SJCRH30 (cell line): ENCODE measurements at places on chromosomes 1 and 21. TPM values are rescaled to one million over a fixed set of nuclear protein-coding genes. Genes with fewer than 3 reads are reported as not detected.

GRCh38 chr1:61638911-61639605 is 85.9 kb downstream of the TM2D1 start:
- peak; percentile 10 for DNase-seq

- no peak for DNase-seq
Observed at GRCh38 chr1:152013664-152014237, 20.1 kb upstream of the S100A10 start.

DNA sequence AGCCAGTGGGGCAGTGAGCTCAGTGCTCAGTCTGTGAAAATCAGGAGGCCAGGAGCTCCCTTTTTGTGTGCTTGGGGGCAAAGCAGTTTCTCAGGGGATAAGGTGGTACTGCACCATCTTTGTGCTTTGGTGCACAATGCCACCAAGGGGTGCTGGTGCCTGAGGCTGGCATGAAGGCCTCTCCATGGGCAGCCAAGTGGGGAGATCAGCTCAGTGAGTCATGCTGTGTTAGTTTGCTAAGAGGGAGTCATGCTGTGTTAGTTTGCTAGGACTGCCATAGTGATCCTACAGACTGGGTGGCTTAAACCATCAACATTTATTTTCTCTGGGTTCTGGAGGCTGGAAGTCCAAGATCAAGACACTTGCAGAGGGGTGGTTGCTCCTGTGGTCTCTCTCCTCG is 428.1 kb downstream of the PRDM2 start:
- DNase-seq, result no peak

- no peak for DNase-seq
Observed at GRCh38 chr1:21822349-21822748, 10.3 kb downstream of the LDLRAD2 start.

DNA sequence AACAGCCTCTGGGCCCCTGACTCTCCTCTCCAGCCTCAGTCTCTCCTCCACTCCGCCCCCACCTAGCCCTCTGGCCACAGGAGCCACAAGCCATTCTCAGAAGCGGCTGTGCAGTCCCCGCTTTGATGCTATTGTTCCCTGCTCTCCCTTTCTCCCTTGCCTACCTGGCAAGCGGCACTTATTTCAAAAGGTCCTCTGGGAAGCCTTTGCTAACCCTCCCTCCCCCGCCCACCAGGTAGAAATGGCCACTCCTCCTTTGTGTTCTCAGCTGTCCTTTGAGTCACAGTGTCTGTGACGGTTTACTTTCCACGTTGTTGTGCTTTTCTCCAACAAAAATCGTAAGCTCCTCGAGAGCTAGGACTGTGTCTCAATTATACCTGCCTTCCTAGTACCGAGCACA is 338.4 kb upstream of the PROX1 start:
- no peak for DNase-seq

- DNase-seq, result no peak
Observed at GRCh38 chr1:54476530-54477109, 70.4 kb upstream of the SSBP3 start.

DNA sequence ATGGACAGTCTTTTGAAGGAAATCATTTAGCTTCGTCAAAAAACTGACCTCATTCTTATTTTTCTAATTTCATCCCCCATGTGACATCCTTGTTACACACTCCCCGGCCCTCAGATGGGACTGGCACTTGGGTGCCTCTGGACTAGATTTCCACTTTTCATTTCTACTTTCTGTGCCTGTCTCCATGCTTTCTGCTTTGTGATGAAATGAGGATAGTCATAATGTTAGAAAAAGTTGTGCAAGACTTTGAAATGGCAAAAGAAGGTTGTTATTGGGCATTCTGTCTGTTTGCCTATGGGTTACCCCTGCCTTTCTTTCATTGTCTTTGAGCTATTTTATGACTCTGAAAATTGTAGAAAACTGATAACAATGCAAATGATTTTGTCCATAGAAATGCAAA is 54.9 kb downstream of the MDM4 start:
- no peak for DNase-seq

DNA sequence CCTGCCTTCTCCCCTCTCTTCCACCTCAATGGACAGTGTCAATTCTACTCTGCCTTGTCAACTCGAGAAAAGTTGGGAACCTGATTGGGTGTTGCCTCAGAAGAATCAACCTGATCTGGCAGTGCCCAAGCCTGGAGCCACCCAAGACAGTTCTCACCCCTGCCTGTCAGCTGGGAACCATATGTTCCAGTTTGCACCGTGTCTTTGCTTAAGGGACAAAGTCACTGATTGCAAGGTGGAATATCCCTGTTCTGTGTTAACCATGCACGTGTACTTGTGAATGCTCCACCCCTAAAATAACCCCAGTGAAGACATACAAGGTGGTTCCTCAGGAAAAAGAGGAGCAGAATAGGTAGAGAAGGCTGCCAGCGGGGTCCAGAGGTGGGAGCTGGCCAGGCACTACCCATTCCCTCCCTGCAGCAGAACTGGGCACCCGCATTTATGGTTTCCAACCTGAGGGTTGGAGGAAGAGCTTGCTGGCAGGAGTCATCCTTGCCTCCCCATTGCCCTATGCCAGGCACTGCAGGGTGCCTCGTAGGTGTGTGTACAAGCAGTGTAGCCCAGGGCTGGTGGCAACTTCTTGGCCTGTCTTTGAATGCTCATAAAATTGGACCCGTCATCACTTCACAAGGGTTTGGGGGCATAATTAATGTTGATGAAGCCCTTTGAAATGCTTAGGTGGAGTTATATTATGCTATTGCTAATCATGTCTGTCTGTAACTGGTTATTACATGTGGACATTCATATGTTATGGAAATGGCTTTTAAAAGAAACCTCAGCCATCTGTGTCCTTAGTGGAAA is 11.3 kb downstream of the NIPAL3 start:
- DNase-seq, result no peak

DNA sequence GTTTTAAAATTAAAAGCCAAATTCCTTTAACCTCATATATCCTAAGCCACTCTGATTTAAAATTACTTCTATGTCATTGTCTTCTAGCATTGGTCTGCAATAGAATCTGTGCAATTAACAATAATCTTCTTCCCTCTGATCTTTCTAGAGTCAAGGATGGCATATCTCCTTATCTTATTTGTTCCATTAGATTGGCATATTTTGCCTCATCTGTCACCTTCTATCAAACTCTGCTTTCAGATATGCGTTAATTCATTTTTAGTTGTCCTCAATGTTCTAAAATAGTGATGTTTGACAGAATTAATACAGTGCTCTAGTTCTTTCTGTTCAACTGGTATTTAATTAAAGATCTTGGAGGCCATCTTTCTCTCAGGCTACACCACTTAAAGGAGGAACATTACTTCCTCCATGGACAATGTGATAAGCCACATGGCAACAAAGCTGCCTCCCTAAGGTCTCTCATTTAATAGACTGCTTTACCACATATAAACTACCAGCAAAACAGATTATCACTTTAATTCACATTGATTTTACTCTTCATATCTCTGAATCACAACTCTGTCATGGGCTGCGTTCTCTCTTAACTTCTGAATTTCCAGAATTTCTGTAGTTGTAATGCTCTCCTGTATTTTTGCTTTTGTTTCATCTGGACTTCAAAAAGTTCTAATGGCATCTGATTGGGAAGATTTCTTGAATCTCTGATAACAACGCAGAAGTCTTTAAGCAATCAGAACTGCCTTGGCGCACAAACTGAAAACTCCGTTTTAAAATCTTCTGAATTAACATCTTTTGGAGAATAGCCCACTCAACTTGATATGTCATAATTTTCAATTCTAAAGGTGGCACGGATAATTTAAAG is 2.8 kb downstream of the NRIP1 start:
- no peak for DNase-seq

DNA sequence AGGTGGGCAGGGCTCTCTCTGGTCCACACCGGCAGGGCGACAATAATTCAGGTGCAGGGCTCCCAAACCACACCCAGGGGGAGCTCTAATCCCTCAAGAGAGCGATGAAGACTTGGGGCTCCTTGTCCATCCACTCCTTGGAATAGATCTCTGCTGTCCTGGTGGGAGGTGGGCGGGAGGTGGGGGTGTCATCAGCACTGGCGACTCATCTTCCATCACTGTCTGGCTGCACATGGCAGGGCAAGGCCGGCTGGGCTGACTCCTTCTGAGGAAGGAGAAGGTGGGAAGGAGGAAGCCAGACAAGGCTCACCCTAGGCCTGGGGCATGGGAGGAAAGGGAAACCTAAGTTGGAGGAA is 29.3 kb downstream of the TNNT2 start:
- DNase-seq, result peak; percentile 92

DNA sequence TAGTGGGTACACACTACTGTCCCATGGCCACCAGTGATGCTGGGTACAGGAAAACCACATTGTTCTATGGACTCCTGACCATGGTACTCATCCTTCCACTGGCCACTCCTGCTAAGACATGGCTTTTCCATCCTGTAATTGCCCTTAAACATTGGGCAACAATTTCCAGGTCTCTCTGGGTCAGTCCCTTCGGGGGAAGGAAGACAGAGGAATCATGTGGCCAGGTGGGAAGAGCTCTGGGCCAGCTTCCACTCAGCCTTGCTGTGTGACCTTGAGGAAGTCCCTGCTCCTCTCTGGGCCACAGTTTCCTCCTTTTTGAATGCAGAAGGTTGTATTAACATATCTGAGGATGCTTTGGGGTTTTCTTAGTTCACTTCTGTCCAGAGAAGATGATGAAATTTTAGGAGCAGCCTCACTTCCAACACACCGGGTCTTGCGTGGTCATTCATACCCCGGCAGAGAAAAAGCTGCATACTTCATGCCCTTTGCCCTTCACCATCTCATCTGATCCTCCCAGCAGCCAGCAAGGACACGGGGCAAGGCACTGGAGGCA is 50.8 kb downstream of the SRRM1 start:
- DNase-seq, result no peak

- DNase-seq, result no peak
Observed at GRCh38 chr1:178266619-178267066, 172.7 kb downstream of the RASAL2 start.

GRCh38 chr1:30678209-30678608 is 45.2 kb downstream of the MATN1 start:
- no peak for DNase-seq

- no peak for DNase-seq
Observed at GRCh38 chr1:93905734-93906133, 3.5 kb downstream of the GCLM start.

- no peak for DNase-seq
Observed at GRCh38 chr1:72150508-72150907, 131.8 kb downstream of the NEGR1 start.

DNA sequence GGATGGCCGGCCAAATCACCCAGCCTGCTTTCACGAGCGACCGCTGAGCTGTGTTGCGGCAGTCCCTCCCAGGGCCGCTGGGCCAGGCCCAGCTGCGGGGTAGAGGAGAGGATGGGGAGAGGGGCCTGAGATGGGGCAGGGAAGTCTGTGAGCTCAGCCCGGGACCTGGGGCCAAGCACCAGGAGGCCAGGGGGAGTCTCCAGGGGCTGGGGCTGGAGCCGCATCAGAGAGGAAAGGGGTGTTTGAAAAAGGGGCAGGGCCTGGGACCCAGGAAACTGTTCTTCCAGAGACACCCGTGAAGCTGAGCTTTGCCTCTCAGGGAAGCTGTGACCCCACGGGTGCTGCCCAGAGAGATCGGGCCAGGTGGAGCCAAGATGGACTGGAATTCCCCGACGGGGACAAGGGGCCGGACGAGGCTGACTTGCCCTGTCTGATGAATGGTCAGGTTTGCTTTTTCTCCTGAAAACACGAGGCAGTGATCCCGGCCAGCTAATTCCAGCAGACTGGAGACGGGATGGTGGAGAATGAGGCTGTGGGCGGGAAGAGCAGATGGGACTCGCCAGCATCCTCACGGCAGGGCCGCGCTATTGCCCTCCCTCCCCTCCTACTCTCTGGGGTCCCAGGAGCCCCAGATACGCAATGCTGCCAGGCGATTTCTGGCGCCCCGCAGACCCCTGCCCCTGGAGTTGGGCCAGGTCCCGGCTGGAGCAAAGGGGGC is 40.3 kb upstream of the COL18A1 start:
- no peak for DNase-seq

GRCh38 chr1:29338908-29339575 is 102.7 kb downstream of the PTPRU start:
- no peak for DNase-seq

- no peak for DNase-seq
Observed at GRCh38 chr1:94026619-94027380, 94.1 kb downstream of the ABCA4 start.

DNA sequence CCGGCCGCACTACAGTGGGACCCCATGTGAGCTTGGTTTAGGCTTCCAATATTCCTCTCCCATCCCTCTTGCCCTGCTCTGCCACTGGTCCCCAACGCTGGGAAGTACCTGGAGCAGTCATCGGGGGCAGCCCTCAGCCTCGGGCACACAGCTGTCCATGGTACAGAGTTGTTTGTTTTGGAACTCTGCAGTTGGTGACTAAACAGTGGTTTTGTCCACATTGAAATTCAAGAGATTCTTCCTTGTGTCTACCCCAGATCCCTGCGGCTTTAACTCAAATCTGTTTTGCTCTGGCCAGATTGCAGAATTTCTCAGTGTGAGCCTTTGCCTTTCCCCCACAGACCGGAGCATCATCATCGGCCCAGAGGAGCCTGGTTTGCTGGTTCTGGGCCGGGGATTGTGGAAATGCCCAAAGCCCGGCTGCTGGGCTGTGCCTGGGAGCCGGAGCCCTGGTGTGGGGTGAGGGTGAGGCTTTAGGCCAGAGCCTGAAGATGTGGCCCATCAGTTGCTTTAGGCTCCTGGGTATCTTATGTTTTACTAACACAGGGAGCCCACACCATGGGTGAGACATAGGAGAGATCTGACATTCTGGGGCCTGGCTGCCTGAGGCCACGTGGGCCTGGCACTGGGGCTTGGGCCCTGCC is 93.2 kb downstream of the ARHGEF10L start:
- no peak for DNase-seq

Gene CACNA1E
- under 0.01 and 0.02 TPM in 2 replicates for total RNA-seq

Gene CYP4Z1
- total RNA-seq, result not detected in 2 replicates

Gene PLPPR5
- 0.02 and 0.05 TPM in 2 replicates for total RNA-seq

Gene STMN1
- total RNA-seq, result 1,028 and 1,091 TPM in 2 replicates

Gene ITLN2
- not detected in 2 replicates for total RNA-seq

Gene C8A
- total RNA-seq, result not detected in 2 replicates

Gene NR5A2
- total RNA-seq, result 0.84 and 1.0 TPM in 2 replicates

Gene CFAP141
- total RNA-seq, result not detected in 2 replicates
